MM.1S (cell line): ENCODE measurements at places on chromosomes 5 and 9.

DNA sequence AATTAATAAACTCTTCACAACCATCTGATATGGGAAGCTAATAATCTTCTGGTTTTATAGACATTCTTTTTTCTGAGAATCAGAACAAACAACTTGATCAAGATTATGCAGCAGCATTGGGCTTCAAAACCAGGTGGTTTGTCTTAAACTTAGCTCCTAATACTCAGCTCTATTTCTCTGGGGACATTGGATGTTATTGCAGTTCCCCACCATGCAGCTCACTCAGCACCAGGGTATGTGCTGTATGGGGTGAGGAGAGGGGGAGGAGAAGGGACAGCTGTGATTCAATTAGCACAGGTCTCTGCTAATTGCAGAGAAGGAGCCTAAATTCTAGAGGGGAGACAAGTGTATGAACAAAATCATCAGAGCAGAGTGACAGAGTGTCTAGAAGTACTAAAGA lies 210.7 kb upstream of the TNC start:
- DNase-seq, result no peak

DNA sequence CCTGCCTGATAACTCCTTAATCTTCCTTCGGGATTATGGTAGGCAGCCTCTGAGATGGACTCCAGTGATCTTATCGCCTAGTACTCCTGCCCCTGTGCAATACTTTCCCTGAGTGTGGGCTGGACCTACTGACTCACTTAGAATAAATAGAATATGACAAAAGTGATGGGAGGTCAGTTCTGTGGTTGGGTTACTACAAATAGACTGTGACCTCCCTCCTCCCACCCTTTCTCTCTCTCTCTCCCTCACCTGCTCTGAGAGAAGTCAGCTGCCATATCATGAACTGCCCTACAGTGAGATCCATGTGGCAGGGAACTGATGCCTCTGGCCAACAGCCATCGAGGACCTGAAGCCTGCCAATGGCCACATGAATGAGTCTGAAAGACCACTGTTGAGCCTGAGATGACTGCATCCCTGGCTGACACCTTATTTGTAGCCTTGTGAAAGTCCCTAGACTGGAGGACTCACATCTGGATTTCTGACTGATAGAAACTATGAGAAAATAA lies 31.7 kb downstream of the NRG2 start:
- DNase-seq, result peak; percentile 75

DNA sequence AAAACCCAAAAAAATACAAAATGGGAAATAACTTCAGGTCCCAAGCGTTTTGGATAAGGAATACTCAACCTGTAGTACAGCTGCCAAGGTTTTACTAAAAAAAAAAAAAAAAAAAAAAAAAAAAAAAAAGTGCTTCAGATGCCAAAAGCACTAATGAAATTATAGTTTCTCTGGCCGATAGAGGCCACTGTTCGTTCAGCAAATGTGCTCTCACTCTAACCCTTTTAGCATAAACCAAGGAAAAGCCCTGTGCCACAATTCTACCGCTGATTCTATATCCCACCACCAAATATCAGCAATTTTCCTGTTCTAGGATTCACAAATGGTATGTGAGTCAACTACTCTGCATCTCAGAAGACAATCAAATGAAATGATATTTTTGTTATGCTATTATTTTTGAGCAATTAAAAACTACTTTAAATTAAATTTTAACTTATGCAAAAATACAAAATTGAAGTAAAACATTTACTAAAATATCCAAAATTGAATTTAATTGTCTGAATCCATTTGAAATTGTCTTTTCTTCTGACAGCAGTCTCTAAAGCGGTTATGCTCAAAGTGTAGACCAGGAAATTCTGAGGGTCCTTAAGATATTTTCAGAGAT lies 79.8 kb downstream of the RICTOR start:
- DNase-seq, result peak; percentile 69

GRCh38 chr5:139639619-139640380 lies 8.3 kb upstream of the CXXC5 start:
- no peak for DNase-seq

- DNase-seq, result peak; percentile 36
Observed at GRCh38 chr5:38782180-38782835, 63.5 kb upstream of the OSMR start.

GRCh38 chr5:71974165-71974564 lies 133.1 kb upstream of the MAP1B start:
- DNase-seq, result no peak

- DNase-seq, result no peak
Observed at GRCh38 chr9:127770583-127770904, 7.9 kb downstream of the SH2D3C start.

DNA sequence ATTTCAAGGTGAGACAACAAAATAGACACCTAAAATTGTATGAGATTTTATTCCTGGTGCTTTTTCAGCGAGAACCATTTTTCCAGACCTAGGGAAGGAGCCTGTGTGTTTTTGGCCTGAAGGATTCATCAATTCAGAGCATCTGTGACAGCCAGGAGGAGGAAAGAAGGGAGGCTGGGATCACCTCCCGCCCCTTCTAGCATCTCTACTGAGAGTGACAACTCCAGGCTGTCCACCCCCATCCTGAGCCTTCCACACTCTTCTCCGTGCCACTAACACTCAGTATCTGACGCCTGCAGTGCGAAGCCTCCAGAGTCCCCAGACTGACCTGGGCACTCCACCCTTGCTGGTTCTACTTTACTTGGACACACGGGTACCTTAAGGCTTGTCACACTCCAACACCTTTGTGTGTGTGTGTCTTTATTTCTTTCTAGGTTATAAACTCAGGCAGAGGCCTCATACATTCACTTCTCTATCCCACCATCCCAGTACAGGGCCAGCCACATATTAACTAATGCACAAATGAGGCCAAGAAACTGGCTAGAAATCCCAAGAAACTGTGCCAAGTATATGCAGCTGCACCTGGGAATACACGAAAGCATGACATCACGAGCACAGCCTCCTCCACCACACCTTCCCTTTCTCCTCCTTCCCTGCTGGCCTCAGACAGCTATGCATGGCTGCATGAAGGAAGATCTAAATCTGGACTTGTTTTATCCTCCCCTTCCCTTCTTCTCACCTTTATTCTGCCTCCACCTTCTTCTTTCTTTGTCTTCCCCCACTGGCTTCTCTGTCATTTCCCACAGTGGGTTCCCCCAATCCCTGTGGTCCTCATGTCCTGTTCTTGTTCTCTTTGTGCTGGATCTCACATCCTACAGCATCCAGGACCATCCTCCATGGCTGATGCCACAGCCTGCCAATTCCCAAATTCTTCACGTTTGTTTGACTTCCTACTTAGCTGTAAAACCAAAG lies 16.0 kb downstream of the S1PR3 start:
- DNase-seq, result no peak

GRCh38 chr5:56565644-56566043 lies 249.7 kb upstream of the MAP3K1 start:
- peak; percentile 34 for DNase-seq

DNA sequence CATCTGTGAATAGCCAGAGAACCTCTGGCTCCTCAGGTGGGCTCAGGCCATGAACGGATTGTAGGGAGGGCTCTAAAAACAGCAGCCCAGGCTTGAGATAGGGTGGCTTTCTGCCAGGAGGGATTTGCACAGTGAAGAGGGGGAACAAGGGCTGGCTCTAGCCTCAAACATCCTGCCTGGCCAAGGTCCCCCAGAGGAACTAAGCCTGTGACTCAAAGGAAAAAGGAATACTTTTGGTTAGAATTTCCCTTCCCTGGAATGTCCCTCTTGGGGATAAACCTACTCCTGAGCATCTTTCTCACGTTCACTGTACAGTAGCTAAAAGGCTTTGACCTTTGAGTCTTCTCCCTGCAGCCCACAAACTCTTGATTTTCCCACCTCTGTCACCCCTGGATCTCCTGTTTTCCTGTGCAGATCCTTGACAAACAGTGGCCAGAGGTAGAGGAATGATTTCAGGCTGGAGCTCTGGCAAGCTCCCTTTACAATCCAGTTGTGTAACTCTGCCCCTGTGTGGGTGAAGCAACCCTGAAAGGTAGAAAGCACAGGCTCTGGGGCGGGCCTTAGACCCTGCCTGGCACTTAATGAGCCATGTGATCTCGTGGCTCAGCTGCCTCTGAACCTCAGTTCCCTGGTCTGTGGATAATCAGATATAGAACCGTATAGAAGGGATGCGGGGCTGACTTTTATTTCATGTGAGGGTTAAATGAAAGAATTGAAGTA lies 17.4 kb downstream of the SEC61B start:
- no peak for DNase-seq

DNA sequence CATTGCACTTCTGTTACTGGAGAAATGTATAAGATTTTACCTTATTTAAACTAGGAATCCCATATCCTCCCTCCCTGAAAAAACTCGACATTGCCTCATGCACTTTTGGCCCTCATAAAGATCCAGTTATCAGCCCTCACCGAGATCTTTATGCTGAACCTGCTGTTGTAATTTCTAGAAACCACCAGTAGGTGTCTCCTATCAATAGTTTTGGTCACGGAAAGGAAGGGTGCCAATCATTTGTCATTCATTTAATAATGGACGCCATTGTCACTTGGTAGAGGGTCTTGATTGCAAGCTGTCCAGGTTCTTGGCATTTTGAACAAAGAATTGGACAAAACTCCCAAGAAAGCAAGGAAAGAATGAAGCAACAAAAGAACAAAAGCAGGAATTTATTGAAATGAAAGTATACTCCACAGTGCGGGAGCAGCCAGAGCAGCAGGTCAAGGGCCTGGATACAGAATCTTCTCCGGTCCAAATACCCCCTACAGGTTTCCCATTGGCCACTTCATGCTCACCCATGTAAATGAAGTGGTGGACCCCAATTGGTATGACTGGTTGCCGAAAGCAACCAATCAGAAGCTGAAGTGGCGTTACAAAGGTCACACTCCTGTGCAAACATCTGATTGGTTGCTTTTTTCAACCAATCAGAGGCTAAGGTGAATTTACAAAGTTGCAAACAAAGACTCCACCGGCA lies 524.3 kb downstream of the PSAT1 start:
- peak; percentile 57 for DNase-seq

DNA sequence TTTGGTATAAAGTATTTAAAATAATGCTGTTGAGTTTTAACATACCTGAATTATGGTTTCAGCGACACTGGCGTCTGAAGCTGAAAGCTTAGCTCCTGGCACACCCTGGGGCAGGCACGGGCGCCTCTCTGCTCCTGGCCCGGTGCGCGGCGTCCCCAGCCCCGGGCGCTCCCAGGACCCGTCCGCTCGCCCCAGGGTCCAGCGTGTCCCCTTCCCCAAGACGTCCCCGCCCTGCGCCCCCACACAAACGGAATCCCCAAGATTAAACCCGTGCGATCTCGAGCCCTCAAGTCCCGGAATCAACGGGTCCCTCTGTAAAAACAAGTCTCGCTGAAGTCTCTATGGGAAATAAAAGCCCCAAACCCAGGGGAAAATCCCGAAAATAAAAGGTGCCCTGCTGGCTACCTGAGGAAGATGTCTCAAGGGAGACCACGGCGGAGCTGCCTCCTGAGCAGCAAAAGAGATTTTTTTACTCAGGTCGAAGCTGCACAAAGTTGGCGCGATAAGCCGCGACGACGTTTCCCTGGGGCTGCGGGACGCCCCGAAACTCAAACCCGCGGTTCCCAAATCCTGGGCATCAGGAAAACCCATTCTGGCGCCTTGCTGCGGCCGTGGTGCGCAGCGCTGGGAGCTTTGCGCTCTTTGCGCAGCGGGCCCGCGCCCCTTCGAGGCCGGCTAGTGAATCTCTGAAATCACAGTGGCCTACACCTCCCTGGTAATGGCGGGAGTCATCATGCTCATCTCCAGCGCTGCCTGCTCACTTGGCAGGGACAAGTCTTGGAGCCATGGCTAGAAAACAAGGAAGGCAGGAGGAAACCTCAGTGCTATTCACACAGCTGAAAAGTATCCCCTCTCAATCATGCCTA lies 6.3 kb upstream of the IFNA8 start:
- no peak for DNase-seq

GRCh38 chr5:136186796-136187195 lies 6.2 kb downstream of the SMIM32 start:
- DNase-seq, result no peak

DNA sequence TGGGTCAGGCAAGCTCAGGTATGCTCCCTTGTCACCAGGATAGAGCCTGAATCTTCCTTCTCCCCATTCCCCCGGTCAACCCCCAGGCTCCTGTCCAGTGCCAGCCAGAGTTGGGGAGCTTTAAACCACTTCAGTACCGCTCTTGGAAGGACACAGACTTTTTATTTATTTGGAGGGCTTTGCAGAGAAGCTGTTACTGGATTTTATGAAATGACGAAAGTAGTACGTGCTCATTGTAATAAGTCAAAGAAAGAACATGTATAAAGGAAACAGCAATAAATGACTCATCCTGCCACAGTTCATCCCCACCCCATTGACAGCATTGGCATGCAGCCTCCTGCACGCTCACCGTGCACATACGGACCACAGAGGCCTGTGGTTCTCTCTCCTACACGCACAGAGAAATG lies 230.3 kb downstream of the AUH start:
- DNase-seq, result no peak

- DNase-seq, result no peak
Observed at GRCh38 chr9:124306098-124306735, 48.5 kb downstream of the NEK6 start.

- DNase-seq, result no peak
Observed at GRCh38 chr5:96743065-96743768, 64.5 kb downstream of the ERAP1 start.

GRCh38 chr5:38832810-38833209 lies 13.0 kb upstream of the OSMR start:
- no peak for DNase-seq

DNA sequence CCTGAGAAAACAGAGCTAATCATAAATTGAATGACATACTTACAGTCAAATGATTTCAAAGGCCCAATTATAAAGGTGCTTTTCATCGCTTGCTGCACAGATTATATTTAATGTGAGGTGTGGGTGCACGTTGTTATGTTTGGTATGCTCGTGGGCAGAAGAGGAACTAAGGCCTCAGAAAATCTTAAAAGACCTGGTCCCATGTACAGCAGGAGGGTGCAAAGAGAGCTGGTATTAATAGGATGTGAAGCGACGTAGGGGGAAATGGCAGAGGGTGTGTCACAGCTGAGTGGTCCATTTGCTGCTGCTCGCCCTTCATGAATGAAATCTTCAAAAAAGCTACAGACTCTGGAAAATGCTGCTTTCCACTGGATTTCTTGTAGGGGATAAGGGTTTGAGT lies 40.5 kb upstream of the IFNK start:
- no peak for DNase-seq

- DNase-seq, result peak; percentile 52
Observed at GRCh38 chr5:30131-30530, 61.8 kb upstream of the PLEKHG4B start.

- DNase-seq, result peak; percentile 49
Observed at GRCh38 chr9:131773911-131774379, 34.1 kb upstream of the RAPGEF1 start.

- DNase-seq, result no peak
Observed at GRCh38 chr9:99272836-99273235, 50.8 kb downstream of the SEC61B start.

GRCh38 chr5:18772475-18772874 lies 1138.2 kb downstream of the TAF11L14 start:
- peak; percentile 78 for DNase-seq

GRCh38 chr9:118643118-118643517 lies 726.1 kb downstream of the BRINP1 start:
- no peak for DNase-seq

GRCh38 chr5:8843771-8844170 lies 702.1 kb downstream of the SEMA5A start:
- no peak for DNase-seq
